ENCODE measurements at places on chromosomes 7 and 10.

- no peak for DNase-seq
Observed at GRCh38 chr10:25064401-25064800, 48.0 kb downstream of the THNSL1 start.

DNA sequence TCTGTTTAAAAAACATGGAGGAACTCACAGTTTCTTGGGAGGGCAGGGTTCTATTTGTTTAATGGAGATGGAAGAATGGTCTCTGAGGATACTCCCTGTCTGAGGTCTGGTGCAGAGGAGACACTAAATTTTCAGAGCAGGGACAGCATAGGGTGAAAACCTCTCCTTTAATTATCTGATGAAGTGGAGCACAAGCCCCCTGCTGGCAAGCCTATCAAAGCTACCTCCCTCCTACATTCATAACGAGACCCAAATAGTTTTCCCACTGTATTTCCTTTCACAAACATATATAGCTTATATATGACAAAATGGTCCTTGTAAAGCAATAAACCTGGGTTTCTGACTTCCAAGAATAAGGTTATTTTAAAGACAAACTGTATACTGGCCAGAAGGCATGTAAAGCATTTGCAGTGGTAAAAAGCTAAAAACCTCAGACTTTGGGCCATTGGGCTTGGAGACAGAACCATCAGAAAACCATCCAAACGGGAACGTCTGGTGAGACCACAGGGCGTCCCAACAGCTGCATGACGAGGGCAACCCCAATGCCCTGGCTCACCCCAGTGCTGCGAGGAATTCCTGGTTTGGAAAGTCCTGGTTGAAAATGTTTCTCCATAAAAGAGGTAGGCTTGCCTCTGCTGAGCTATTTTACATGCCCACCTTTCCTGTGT lies 201.3 kb downstream of the FANK1 start:
- DNase-seq = no peak

DNA sequence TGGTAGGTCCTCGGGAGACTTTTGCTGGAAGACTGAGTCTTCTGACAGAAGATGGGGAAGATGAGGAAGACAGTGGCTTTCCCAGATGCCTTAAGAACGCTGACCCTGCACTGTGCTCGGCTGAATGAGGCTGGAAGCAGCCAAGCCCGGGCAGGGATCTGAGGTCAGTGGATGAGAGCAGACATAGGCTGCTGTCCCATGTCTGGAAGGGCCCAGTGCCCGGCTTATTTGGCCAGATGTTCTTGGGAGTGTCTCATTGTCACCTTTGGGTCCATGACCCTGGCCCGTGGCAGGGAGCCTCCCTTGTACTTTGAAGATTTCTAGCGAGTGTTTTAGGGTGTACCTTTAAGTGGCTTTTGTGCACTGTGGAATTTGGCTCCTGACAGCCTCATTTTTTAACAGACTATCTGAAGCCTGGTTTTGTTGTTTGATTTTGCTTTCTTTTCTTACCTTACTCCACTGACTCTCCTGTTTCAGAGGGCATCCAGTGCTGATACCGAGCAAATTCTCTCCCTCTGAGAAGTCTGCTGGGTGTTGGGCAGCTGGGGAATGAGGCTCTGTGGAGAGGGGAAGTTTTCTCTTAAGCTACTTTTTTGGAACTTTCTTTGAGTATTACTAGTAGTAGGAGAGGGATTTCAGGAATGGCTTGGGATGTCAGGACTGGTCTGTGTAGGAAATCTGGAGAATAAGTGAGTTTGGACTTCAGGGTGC lies 61.4 kb downstream of the CREB5 start:
- DNase-seq = no peak

GRCh38 chr7:28630350-28630749 lies 218.0 kb downstream of the CREB5 start:
- DNase-seq = no peak

DNA sequence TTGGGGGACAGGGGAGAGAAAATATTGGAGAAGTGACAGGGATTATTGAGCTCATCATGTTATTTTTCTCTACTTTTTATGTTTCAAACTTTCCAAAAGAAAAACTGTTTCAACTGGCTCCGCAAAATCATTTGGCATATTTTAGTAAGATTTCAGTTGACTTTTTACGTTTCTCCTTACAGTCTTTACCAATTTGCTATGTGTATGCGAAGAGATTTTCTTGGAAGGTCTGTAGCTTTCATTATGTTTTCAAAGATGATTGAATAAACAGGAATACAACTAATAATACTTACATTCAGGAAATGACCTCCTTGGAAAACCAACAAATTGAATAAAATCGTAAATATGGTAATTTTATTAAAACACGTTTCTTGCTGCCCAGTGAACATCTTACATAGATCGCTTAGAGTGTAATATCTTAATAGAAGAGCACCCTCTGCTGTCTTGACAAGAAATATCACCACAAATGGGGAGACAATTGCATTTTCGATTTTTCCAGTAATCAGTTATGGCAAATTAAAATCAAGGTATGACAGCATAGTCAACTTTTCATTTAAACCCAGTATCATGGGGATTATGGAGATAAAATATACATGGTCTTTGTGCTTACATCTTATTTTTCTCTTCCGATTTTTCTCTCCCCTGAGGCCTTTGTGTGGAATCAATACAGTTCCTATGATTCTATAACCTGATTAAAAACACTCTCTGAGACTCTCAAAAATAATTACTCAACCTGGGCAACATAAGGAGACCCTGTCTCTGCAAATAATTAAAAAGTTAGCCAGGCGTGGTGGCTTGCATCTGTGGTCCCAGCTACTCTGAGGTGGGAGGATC lies 43.1 kb downstream of the MBL2 start:
- no peak for DNase-seq

- no peak for DNase-seq
Observed at GRCh38 chr7:116527521-116527920, 2.7 kb downstream of the CAV1 start.

GRCh38 chr10:33571616-33572015 lies 237.1 kb upstream of the NRP1 start:
- DNase-seq = no peak

DNA sequence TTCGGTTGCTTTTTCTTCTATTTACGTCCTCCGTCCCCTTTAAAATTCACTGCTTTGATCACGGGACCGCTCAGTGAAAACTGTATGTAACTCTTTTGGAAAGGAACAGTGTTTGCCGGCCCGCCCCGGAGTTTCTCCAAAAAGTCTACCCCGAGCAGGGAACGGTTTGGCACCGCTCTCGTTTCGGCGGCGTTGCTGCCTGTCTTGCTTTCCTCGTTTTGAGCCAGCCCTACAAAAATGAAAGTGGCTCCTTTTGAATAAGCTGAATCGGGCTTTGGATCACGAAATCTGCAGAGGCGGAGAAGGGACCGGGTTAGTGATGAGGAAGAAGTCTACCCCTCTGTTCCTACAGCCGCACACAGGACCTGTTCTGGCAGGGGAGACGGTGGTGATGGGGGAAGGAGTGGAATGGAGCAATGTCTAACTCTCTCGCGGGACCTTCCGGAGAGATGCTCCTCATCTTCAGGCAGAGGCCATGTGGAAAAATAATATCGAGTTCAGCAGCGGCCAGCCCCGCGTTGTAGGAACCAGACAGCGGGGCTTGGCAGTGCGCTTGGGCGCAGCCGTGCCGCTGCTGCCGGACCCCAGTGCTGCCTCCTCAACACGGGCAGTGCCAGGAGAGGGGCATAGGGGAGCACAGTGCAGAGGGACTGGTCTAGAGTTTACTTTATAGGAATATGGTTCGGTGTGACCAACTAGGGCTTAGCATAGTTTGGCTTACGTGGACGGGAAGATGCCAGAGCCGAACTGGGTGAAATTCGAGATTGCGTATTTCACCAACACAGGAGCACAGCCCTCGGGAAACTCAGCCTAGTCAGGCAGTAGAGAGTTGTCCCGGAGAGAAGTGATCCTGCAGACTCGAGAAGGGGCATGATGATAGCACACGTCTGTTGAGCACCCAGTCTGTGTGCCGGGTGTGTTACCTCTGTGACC lies 1.4 kb downstream of the HTRA1 start:
- DNase-seq = peak; percentile 81

DNA sequence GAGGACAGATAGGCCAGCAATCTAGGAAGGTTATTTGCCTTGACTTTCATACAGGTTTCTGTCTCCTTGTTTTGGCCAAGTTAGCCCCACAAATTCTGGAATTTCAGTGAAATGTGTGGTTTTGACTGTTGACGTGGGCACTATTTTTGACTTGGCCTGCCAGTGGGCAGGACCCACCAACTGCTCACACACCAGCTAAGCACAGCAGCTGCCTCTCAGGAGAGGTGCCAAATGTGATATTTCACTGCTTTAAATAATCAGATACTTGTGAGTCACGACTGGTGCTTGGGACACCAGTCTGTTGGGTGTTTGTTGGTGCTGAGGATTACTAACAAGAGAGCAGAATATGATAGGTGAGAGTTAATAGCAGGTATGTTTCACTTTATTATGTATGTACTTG lies 409.7 kb upstream of the MTPN start:
- no peak for DNase-seq

DNA sequence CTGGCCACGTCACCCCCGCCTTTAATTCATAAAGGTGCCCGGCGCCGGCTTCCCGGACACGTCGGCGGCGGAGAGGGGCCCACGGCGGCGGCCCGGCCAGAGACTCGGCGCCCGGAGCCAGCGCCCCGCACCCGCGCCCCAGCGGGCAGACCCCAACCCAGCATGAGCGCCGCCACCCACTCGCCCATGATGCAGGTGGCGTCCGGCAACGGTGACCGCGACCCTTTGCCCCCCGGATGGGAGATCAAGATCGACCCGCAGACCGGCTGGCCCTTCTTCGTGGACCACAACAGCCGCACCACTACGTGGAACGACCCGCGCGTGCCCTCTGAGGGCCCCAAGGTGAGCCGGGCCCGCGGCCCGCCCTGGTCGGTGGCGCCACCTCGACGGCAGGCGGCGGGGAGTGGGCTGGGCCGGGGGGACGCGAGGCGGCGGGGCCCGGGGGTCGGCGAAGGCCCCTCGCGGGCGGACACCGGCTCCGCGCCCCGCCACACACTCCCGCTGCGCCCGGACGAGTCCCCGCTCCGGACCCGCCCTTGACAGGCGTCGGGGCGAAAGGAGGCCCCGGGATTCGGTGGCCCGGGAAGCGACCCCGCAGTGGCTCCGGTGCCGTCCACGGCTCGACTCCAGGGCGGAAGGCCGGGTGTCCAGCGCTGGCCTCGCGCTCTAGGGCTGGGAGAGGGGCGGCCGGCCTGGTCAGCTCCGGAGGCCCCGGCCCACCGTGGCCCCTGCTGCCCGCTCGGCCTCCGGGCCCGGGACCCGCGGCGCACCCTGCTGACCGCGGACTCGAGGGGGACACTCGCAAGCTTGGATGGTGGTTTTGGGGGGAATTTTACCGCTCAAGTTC lies 557 bp downstream of the BAG3 start:
- DNase-seq = no peak

DNA sequence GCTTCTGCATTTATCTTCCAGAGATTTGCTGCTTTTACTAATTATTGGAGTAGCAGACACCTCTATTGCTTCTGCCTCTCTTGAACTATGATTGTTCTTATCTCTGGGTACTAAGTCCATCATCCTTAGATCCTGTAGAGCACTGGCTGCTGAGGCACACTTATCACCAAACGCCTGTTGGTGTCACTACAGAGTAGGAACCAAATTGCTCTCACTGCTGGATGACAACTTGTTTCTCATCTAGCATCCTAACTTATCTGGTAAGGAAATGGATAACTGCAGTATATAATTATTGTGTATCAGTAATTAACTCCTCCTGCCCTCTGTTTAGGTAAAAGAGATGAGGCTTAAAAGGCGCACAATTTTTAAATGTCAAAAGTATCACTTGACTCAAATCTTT lies 1059.4 kb downstream of the NRG3 start:
- DNase-seq = no peak

GRCh38 chr7:6143997-6144396 lies 112.8 kb downstream of the ANKRD61 start:
- DNase-seq = no peak

DNA sequence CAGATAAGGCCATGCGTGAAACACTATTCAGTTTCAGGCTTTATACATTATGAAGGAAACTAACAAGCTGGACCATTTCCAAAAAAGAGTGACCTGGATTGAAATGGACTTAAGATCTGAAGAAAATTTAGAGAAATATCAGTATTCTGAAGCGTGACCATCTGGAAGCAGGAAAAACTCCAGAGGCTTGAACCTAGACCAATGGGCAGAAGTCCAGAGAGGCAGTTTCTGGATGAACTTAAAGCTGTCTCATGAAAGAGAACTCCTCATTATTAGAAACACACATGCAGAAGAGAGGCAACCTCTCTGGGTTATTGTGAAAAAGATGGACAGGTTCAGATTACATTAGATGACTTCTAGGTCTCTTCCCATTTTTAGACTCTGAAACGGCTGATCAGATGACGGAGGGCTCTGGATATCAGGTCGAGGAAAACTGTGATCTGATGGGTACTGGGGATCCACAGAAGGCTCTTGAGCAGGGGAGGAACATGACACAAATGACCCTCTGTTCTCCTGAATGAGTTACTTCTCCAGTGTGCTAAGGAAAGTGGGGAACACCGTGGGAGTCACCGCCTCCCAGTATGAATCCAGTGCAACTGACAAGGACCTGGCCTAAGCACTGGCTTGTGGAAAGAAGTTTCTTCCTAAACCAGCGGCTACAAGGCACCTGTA lies 116.5 kb downstream of the SPDYE5 start:
- no peak for DNase-seq

GRCh38 chr10:34737772-34738169 lies 77.3 kb downstream of the PARD3 start:
- no peak for DNase-seq

DNA sequence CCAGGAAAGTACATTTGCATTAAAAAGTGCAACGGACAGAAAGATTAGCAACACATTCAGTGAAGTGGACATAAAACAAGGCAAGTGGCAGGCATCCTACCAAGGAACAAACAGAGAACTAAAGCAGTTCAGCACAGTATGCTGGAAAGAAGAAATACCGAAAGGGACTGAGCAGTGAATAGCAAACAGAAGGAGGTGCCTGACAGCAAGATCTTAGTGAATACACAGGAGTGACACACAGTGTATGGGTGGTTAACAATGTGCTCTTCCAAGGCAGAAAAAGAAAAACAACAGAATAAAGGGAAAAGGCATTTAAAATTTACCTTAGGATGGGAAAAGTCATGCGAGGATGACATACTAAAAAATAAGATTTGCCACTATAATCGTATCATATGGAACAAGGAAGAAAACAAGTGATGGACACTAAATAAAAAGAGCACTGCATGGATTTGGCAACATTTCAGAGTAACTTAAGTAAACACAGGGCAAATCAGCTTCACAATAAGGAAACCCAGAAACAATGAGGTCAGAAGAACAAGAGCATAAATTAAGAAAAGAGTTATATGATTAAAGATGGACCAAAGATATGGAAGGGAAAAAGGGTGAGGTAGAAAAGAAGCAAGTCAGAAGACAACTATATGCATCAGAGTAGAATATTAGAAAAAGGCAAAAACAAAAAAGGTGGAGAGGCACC lies 29.5 kb downstream of the MEST start:
- no peak for DNase-seq

- DNase-seq = no peak
Observed at GRCh38 chr10:79983286-79983909, 34.5 kb upstream of the SFTPD start.

- no peak for DNase-seq
Observed at GRCh38 chr7:871900-872537, 4.3 kb upstream of the GET4 start.

- DNase-seq = no peak
Observed at GRCh38 chr7:27677912-27678612, 15.4 kb upstream of the HIBADH start.
